ENCODE measurements at places on chromosomes 6 and 20.

DNA sequence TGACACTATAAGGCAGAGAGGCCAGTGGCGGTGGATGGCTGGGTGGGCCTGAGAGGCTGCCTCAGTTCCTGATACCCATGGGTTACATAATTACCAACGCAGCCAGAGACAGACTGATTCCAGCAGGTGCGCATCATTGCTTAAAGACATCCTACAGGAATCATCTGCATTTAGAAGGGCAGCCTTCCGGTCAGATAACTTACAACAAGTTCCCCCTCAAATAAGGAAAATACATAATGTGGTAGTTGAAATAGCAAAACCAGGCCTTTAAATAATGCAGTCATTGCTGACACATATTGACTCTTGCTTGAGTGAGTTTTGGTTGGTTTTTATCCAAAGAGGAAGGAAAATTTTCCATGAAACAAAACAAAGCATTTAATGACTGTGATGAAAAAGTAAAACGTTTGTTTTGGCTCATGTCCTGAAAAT lies 81.9 kb downstream of the SIM1 start:
- DNase-seq, result no peak

- DNase-seq, result peak; percentile 27
These were observed 3.0 kb upstream of the NCOA7 start for GRCh38 chr6:125787791-125788190.

DNA sequence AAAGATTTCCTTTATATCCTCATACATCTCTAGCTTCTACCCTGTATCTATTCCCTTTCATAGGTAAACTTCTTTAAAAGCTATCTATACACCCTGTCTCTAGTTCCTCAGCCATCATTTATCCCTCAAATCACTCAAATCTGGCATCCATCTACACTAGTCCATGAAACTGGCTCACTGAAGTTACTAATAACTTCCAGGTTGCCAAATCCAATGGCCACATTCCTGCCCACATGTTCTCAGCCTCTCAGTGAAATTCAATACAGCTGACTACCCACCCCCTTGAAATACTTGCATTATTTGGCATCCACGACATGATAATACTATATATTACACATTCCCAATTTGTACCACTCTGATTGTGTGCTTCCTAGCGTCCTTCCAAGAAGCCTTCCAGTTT lies 8.7 kb downstream of the REPS1 start:
- DNase-seq, result no peak

- no peak for DNase-seq
These were observed 20.3 kb upstream of the C20orf204 start for GRCh38 chr20:64015635-64016034.

- DNase-seq, result no peak
These were observed 243.2 kb downstream of the ARID1B start for GRCh38 chr6:157020398-157020797.

- DNase-seq, result no peak
These were observed 99.4 kb downstream of the SLC35B3 start for GRCh38 chr6:8335896-8336295.

- DNase-seq, result no peak
These were observed 5.9 kb downstream of the ESF1 start for GRCh38 chr20:13778827-13779226.

- no peak for DNase-seq
These were observed 84.8 kb downstream of the LRRC1 start for GRCh38 chr6:53879608-53880007.

GRCh38 chr20:51705400-51705799 lies 62.8 kb downstream of the ATP9A start:
- DNase-seq, result no peak

DNA sequence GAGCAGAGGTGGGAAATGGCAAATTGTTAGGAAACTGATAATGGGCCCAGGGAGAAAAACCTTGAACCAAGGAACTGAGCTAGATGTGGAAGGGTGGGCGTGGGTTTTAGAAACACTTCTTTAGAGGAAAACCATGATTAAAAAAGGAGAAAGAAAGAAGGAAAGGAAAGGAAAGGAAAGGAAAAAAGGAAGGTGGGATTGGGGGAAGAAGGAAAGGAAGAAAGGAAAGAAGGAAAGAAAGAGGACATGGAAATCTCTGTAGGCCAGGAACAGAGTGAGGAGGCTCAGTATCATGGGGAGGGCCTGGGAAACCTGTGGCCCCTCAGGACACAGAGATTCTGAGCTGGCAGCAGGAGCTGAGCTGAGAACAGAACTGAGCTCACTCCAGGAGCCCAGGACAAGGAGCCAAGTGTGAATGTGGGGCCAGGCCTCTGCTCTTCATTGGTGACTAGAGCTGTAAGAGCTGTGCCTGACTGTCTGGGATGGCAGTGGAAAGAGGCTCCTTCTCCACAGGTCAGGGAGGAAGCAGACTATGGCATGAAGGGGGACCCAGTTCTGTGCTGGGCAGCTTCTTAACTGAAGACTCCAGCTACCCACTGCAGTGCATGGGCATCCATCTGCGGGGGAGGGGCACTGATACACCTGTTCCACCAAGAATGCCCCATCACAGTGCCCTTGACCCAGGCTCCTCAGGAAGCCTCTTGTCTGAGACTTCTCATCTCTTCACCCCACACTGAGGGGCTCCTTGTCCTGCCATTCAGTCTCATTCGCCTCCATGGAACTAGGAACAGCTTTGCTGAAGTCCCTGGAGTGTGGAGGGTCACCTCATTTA lies 116.1 kb upstream of the BACH2 start:
- DNase-seq, result no peak

GRCh38 chr20:40868551-40869217 lies 159.9 kb upstream of the TOP1 start:
- DNase-seq, result no peak

DNA sequence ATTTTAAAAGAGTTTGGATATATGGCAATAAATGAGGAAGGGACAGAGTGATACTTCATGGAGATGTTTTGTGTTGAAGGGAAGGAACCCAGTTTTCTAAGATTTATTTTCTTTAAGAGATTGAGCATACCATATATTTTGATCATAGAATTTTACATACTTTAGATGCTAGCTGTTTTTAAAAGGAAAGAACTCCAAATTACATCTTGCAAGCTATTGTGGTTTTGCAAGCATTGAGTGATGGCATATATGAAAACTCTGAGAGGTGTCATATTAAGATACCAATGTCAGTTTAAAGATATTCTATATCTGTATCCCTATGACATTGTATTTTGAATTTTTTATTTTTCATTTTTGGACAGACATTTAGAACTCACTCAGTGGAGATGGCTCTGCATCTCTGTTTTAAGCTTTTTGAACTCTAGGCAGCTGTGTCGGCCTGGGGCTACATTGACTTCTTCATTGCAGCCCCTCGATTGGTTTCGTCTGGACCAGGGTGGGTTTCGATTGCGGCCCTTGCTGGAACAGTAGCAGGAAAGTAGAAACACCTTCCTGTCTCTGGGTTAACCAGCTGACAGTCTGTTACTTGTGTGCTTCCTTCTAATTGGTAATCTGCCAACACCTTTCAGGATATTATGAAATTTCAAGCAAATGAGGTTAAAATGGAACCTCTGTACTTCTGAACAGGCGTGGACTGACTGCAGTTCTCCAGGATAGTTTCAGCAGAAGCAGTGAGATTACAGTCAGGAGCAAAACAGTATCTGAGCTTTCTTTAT lies 14.0 kb downstream of the IGF2R start:
- DNase-seq, result peak; percentile 83

GRCh38 chr6:109486068-109486467 lies 3.0 kb upstream of the ZBTB24 start:
- no peak for DNase-seq

All from HL-60 (cell line).